A549 treated with CpdA at 1 μM for 4 hours (cell line): ENCODE measurements at places on chromosomes 12 and 14. TPM values are rescaled to one million over a fixed set of nuclear protein-coding genes. Genes with fewer than 3 reads are reported as not detected.

Gene RNF10
- 96.4 to 124 TPM (median 106 TPM) in 5 replicates for total RNA-seq

Gene POTEM
- not detected in 5 replicates for total RNA-seq

Gene PELI2
- 0.76 to 1.7 TPM (median 0.91 TPM) in 5 replicates for total RNA-seq

Gene TGM1
- total RNA-seq = 0.48 to 1.2 TPM (median 1.2 TPM) in 5 replicates

Gene MYBPC1
- not detected in 5 replicates for total RNA-seq
